ENCODE measurements at places on chromosomes 1 and 21.

DNA sequence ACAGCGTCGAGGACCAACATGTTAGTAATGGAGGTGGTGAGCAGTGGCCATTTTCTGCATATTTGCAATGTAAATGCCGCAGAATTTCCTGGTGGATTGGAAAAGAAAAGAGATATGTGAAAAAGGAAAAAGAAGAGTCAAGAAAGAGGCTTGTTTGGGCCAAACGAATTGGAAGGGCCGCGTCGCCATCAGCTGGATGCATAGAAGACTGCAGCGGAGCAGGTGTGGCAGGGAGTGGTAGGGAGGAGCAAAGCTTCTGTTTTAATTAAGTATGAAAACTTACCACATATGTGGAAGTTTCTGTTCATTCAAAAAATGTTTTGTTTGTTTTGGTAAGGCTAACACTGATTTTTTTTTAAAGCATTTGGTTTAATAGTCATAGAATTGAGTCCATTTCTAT, 690.7 kb downstream of the NCAM2 start:
- DNase-seq: no peak

DNA sequence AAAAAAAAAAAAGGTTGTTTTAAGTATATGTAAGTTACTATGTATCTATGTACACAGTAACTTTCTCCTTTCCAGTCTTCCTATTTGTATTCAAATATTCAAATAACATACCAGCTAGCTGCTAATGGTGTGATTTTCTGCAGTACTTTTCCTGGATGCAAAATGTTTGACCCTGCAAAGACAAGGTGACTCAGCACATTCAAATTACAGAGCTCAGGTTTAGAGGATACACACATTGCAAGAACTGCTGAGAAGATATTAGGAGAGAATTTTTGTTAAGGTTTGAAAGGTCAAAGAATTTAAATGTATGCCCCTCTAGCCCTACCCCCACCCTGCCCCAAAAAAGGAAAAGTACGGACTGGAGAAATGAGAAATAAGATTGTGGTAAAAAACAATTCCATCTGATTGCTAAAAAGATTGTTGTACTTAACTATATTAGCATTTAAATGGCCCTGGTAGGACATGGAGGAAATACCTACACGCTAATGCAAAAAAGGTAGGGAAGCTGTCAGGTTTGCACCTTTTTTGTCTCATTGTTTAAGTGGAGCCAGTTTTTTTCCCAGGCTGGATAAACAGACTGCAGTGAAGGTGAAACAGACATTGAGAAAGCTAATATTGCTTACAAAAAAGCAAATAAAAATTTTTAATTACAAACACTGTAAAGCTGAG, 45.6 kb downstream of the ZNF281 start:
- DNase-seq: no peak

DNA sequence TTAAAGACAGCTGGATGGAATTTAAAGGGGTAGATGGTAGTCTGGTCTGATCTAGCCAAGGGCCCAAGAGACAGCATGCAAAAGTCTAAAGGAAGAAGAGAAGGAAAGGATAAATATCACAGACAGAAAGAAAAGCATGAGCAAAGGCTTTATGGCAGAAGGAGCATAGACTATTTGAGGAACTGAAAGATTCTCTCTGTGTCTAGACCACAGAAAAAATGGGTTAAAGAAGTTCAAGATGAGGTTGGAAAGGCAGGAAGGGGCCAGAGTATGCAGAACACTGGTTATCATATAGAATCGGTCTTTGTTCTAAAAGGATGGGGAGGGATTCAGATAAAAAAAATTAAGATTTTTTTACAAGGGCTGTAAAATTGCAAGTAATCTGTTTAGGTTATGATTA, 136.8 kb upstream of the SGIP1 start:
- DNase-seq: no peak

GRCh38 chr1:56189454-56189853, 389.9 kb downstream of the PLPP3 start:
- DNase-seq: no peak

- DNase-seq: no peak
Measured at GRCh38 chr1:111139324-111139955, 453 bp downstream of the DRAM2 start.

GRCh38 chr1:50417507-50417906, 5.7 kb downstream of the DMRTA2 start:
- no peak for DNase-seq

GRCh38 chr1:96524100-96524499, 197.5 kb upstream of the PTBP2 start:
- DNase-seq: no peak

DNA sequence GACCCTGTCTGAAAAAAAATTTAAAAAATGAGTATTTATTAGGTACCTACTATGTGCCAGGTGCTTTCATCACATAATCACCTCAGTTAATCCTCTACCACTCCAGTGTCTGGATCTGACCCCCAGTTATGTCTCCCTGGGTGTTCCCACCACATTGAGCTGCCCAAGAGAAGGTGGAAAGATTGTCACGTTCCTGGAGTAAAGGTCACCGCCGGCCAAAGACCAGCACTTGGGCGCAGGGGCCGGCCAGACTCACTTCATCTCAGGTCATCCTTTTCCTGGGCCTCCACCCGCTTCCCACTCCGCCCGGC, 714 bp downstream of the PYCR2 start:
- no peak for DNase-seq

- DNase-seq: no peak
Measured at GRCh38 chr21:29511096-29511495, 212.4 kb downstream of the BACH1 start.

GRCh38 chr1:178572604-178573003, 59.7 kb downstream of the TEX35 start:
- DNase-seq: no peak

DNA sequence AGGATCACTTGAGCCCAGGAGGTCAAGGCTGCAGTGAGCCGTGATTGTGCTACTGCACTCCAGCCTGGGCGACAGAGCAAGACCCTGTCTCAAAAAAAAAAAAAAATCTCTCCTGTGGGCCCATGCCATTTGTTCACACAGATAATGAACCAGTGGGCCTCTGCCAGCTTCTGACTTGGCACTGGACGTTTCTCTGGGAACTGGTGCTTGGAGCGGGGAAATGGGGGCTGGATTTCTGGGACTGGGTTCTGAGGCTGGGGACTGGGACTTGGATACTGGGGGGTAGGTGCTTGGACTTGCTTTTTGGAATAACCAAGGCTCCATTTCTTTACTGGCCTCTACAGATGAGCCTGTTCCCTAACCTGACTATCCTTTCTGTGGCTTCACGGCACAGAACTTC, 9.7 kb downstream of the IFI6 start:
- DNase-seq: no peak

DNA sequence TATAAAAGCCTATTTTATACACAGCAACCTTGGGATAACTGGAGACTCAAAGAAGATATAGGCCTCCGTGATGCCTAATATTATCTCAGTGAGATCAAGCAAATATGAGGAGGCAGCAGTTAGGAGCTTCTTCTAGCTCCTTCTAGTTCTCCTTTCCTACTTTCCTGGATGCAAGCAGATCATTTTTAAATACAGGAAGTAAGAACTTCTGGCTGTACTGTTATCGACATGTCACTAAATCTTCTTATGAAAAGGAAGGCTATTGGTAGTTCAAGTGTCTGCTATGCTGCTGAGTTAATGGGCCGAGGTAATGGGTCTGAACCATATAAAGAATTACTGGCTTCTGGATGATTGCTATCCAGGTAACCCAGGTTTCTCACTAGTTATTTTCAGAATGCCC, 15.9 kb downstream of the HSPA13 start:
- no peak for DNase-seq

- DNase-seq: no peak
Measured at GRCh38 chr1:203768256-203768655, 3.3 kb downstream of the LAX1 start.

DNA sequence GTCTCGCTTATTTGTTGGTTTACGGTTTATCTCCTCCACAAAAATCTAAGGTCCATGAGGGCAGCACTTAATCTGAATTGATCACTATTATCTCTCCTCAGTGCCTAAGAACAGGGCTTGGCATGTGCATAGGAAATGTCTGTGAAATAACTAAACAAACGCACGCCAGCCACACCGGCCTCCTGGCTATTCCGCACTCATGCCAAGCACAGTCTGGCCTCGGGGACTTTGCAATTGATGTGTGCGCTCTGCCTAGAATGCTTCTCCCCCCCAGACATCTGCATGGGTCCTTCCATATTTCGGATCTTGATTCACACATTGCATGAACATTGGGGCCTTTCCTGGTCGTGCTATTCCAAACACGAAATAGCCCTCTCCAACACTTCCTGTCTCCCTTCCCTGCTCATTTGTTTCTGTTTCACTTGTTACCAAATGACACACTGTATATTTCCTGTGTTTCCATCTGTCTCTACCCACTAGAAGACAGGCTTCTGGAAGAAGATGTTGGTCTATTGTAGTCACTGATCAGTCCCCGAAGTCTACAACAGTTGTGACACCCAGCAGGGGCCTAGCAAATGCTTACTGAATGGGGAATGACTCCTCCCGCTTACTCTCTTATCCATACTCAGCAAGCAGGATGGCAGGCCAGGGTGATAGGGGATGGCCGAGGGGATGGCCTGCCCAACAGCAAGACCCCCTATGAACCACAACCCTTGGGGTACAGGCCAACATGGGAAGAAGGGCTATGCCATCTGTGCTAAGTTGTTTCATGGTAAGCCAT, 93.9 kb downstream of the GLIS1 start:
- DNase-seq: peak; percentile 26

DNA sequence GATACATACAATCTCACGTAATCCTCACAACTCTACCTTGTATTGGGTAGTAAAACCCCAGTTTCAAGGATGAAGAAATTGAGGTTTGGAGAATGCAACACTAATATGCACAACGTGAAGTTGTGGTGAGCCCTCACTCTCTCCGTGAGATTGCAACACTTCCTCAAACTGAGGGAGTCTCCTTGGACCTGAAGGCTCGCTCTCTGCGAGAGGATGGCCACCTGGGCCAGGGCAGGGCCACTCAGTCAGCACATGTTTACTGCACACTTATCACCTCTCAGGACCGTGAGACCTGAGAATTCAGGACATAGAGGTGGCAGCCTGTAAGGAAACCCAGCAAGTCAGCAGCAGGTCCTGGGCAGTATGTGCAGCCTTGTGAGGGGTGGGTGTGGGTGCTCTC, 8.7 kb downstream of the SH3BP5L start:
- no peak for DNase-seq

DNA sequence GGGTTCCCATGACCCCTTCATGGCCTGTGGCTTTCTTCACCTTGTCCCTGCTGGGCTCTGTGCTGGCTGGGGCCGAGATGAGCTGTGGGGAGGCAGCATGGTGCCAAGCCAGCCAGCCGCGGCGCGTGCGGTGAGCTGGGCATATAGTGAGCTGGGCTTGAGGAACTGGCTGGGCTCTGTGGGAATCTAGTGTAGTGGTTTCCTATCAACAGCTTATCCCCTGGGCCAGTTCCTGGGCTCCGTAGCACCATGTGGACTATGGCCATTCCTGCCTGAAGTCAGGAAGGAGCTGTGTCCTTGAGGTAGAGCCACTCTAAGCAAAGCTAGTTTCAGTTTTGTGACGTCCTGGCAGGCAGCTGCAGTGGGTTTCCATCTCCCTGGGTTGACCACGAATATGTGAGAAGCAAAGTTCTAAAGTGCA, 1.8 kb downstream of the NCMAP start:
- DNase-seq: no peak

DNA sequence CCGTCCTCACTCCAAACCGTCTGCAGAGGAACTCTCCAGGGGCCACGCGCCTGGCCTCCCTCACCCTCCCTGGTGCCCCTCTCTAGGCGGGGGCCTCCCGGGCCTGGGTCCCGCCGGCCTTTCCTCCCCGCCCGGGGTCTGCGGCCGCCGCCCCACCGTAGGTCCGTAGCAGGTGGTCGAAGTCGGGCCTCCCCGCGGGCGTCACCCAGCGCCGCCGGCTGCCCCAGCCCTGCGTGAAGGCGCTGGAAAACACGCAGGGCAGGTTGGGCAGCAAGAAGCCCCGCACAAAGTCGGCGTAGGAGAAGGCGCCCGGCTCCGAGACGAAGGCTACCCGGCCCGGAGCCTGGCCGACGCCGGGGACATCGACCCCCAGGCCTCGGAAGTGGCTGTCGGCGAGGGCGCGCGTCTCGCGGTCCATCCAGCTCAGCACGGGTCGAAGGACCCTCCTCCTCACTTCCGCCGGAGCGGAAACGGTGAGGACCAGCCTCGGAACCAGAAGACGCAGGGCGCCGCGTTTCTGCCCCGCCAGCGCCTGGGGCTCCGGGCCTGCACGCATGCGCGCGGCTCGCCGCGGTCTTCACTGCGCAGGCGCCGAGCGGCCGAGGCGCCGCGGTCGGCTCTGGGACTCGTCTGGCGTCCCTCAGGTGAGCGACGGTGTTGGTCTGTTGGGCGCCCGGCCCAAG, at the start of the genes JMJD4 and SNAP47:
Gene JMJD4, minus strand, starts transcription at position 447 of the 683 bp plus-strand sequence. Its CDS starts 29 bp downstream, at position 418.
Gene SNAP47, plus strand, starts transcription at position 580 of the 683 bp plus-strand sequence. CDS start 12,302 bp downstream, outside the sequence.
- DNase-seq: peak; percentile 96

DNA sequence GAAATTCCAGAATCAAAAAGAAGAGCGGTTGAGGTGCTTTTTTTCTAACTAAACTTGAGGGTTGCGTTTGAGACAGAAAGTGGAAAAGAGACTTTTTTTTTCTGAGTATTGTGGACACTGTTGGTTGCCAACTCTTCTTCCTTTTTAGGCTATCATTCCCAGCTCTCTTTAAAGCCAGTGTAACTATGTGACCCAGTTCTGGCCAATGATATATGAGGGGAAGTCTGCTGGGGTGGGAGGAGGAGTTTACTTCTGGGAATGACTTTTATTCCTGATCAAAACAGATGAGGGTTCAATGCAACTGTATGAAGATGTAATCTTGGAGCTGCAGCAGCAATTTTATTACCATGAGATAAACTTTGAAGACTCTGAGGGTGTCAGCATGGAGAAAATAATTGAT, 17.3 kb upstream of the NMNAT2 start:
- no peak for DNase-seq

DNA sequence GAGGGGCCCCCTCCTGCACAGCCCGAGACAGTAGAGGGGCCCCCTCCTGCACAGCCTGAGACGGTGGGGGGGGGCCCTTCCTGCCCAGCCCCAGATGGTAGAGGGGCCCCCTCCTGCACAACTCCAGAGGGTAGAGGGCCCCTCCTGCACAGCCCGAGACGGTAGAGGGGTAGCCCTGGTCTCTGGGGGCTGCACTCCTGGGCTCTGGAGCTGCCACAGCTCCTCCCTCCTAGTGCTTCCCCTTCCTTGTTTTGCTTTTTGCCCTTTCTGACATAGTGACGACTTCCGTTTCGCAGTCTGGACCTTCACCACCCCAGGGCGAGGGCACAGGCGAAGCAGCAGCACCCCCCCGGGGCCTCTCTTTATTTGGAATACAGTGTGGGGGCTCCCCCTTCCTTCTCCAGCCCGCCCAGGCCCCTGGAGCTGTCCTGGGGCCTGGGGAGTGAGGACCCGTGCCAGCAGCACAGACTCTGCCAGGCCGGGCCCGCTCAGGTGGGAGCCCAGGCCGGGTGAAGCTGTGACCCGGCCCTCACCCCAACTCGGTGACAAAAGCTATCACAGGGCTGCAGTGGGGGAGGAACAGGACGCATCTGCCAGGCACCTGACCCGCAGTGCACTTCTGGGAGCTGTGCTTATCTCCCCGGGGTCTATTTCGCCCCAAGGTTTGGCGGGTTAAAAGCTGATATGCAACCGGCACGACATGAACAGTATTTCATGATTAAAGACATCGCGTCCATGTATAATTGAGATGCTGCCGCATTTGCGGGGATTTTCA, 1.1 kb upstream of the PRXL2B start:
- DNase-seq: peak; percentile 88

- no peak for DNase-seq
Measured at GRCh38 chr1:14366091-14367018, 232.1 kb upstream of the KAZN start.
